ENCODE measurements at places on chromosomes 16 and 17. TPM values are rescaled to one million over a fixed set of nuclear protein-coding genes. Genes with fewer than 3 reads are reported as not detected.

CES5A gene
- not detected for total RNA-seq

TNFRSF17 gene
- not detected for total RNA-seq

C16orf96 gene
- 0.13 TPM for total RNA-seq

MRPS23 gene
- total RNA-seq: 21.6 TPM

RCVRN gene
- total RNA-seq: 1.0 TPM

PLCD3 gene
- 94.6 TPM for total RNA-seq

GCSH gene
- 18.1 TPM for total RNA-seq

ENPP7 gene
- not detected for total RNA-seq

FOXL1 gene
- 23.8 TPM for total RNA-seq

DNA sequence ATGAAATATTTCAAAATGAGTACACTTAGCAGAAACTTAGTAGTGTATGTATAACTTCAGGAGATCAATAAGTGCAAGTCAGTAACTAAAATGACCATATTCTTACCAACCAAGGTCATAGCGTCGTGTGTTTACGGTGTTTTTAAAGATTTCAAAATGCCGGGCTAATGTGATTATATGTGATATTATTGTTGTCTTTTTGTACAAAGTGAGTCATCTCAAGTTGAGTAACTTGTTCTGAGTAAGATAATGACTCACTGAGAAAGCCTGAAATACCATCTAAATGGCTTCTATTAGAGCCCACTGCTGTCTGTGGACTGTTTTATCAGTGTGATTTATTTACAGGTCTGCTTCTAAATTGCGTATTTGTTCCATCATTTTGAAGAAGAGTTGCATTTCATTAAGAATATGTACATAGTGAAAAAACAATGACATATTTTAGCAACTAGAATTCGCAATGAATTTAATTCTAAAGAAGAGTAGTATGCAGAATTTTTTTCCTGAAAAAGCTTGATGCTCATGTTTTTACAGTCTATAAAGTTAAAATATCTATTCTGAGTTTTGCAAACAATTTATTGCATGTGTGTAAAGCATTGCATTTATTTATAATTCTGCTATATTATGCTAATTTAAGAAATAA, 12.7 kb downstream of the KRT12 start:
- no peak for DNase-seq

- DNase-seq: no peak
Measured at GRCh38 chr16:11624205-11624604, 37.5 kb upstream of the LITAF start.

GRCh38 chr16:28167221-28167620, 44.5 kb downstream of the XPO6 start:
- DNase-seq: no peak

DNA sequence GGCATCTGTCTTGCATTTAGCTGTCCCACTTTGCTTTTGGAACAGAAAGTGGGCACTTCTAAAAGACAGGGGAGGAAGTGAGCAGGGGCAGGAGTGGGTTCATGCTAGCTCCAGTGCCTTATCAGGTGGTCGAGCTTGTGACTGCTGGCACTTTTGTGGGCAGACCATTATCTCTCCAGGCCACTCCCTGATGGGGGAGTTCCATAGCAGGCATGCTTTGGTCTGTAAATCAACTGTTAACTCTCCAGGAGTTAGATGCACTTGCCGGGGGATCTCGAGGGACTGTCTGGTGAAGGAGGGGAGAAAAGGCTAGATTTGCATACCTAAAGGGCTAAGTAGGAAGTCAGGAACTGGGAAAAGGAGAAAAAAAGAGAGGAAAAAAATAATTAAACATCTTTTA, 9.3 kb upstream of the CARD14 start:
- no peak for DNase-seq

DNA sequence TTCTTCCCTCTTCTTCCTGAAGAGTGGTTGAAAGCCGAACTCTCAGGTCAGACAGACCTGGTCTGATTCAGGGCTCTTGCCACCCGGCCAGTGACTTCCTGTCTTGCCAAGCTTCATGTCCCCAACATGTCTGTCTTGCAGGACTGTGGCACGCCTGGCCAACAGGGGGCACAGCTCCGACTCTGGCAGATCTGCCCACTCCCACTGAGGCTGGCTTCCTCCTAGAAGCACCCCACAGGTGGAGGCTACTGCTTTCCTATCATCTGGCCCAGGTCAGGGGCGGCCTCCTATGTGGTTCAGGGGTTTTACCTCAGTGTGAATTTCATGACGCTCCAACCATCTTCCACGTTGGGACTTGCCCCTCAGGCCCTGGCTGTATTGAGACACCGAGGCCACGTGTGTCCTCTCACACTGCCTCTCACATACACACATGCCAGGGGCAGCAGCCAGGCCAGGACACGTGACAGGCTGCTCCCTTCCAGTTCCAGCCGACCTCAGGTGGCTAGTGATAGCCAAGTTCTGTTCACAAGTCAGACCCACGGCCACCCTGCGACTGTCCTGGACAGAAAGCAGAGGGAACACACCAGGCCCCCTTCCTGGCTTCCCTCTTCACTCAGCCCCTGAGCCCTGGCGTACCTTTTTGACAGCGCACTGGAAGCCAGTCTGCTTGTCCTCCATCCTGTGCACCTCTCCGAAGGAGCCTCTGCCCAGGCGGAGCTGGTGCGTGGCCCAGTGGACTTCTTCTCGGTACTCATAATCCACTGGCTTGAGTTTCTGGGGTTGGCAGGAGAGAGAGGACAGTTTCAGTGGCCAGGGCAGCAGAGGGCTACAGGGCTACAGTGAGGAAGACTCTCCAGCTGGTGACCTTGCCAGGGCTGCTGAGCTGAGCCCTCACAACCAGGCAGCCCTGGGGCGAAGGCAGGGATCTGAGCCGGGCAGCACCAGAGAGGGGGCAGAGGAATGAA, 22.6 kb upstream of the SPATA32 start:
- no peak for DNase-seq

DNA sequence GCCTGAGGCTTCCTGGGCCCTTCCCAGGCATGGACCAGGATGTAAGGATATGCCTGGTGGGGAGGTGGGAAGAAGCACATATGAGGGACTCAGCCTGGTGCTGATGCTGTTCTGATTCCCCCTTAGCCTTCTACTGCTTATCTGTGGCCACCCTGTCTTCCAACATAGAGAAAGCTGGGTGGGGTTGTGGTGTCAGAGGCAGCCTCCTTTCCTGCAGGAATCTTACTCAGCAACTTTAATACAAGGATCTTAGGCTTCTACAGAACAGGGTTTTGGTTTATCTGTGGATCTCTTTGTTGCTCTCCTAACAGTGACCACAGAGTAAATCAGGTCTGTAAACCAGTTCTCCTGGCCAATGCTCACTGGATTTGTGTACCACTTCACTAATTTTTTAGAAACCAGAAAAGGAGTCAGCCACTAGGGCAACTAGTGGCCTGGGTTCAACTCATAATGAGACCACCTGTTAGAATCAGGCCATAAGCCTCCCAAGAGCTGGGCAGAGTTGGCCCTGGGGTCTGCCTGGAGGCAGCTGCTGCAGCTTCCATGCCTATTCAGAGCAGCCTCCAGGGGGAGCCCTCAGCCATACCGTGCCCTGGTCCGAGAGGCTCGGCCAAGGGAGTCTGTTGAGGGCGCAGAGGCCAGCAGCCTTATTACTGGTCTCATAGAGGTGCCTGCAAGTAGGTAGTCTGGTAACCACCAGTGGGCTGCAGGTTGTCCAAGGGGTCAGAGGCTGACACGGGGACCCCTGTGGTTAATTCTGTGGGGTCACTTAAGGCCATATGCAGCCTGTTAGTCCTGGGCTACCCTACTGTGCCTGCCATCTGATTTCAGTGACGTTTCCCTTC, 7.1 kb downstream of the HAS3 start:
- DNase-seq: peak; percentile 86

- DNase-seq: no peak
Measured at GRCh38 chr17:33202796-33203495, 90.1 kb downstream of the ASIC2 start.

DNA sequence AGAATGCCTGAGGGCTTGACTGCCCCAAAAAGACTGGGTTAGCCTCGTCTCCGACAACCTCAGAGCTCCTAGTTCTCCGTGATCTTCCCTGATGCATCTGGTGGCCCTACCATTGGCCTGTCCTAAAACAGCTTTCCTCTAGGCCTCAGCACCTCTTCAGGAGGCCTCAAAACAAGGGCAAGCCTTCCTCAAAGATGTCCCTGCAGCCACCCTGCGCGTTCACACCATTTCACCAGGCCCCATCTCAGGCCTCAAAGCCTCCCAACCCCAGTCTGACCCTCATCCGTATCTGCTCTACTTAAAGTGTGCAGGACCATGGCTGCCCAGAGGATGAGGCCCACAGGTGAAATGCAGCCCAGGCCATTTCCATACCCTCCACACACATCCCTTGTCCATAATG, 7.4 kb downstream of the ALOXE3 start:
- DNase-seq: no peak

DNA sequence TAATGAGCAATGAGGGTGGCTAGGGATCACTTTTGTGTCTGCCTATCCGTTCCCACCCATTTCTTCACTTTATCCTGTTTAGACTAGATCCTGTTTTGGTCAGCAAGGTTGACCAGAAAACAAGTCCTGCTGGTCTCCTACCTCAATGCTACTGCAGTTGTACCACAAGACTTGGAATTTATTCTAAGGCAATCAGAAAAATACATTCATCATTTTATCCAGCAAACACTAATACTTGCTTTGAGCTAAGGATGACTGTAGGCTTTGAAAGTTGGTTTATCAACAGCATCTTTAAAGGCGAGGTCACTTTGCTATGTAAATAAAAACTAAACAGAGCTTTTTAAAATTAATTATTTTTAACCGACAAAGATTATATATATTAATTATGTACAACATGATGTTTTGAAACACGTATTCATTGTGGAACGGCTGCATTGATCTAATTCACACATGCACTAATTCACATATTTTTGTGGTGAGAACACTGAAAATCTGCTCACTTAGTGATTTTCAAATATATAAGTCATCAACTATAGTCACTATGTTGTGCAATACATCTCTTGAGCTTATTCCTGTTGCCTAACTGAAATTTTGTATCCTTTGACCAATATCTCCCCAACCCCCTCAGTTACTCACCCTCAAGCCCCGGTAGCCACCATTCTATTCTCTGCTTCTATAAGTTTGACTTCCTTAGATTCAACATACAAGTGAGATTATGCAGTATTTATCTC, 125.9 kb upstream of the HS3ST3A1 start:
- no peak for DNase-seq

DNA sequence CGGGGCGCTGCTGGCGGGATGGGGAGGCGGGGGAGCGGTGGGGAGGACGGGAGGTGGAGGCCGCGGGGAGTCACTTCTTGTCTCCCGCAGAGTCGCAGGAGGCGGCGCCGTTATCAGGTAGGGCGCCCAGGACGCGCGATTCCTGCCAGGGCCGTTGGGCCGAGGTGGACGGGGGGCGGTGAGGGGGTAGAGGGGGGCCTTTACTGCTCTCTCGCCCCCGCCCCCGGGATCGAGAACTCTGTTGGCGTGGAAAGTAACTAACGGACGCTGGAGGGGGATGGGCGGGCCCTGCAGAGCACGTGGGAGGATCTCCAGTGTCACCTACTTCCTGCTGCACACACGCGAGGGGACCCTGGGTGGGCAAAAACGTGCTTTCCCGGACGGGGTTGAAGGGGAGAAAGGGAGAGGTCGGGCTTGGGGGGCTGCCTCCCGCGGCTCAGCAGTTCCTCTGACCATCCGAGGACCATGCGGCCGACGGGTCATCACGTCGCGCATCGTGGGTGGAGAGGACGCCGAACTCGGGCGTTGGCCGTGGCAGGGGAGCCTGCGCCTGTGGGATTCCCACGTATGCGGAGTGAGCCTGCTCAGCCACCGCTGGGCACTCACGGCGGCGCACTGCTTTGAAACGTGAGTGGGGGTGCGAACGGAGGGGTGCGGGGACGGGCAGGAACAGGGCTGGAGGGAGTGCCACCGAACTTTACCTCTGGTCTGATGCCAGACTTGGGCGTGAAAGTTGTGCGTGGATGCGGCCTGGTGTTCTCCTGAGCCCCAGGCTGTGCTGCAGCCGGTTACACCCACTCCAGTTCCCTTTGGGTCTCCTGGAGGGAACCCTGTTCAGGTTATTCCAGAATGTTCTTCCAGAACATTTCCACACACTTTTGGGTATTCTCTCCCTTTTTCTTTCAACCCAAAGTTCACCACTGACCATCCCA, 569 bp downstream of the PRSS21 start:
- peak; percentile 71 for DNase-seq

DNA sequence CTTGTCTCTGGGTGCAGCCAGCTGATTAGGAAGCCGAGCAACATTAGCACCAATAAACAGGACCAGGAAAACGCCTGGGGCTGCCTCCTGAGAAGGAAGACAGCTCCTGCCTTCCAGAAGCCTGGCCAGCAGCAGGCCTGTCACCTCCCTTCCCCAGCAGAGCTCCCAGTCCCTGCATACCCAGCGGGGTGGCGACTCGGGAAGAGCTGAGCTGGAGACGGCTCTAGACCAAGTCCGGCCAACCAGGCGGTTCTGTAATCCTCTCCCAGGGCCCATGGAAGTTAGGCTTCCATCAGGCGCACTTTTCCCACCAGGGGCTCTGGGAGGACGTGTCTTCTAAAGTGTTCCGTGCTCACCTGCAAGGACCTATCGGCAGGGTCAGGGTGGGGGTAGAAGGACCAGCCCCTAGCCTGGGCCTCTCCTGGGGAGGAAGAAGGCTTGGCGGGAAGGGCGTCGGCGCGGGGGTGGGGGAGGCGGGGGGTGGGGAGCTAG, 12.0 kb upstream of the CLUH start:
- no peak for DNase-seq

DNA sequence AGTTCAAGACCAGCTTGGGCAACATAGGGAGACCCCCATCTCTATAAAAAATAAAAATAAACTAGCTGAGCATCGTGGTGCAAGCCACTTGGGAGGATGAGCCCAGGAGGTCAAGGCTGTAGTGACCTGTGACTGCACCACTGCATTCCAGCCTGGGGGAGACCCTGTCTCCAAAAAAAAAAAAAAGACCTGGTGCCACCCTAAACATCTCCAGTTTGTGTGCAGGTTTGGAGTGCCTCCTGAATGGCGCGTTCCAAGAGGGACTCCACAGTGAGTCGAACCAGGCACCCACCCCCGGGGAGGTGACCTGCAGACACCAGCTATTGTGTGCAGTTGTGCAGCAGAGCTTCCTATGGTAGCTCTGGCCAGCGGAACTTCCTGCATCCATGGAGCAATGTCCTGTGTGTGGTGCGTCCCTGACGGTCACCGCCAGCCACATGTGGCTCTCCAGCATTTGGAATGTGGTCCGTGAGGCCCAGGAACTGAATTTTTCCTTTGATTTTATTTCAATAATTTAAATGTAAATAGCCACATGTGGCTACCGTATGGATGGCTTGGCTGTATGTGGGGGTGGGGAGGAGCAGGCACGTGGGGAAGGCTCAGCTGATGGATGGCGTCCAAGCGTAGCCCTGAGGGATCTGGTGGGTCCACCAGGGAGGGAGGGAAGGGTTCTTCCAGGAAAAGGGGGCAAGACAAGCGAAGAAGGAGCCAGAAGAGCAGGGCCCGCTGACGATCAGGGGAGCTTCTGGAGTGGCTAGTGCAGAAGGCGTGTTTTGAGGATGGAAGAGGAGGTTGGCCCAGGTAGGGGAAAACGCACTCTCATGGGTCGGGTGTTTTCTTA, 107.1 kb upstream of the GSE1 start:
- DNase-seq: no peak

- DNase-seq: peak; percentile 76
Measured at GRCh38 chr16:24255456-24256371, at the start of gene CACNG3. Gene CACNG3 (plus strand): TSS chr16:24256335. CDS start chr16:24256755, 420 bp downstream.

- no peak for DNase-seq
Measured at GRCh38 chr16:19835968-19836421, 48.7 kb downstream of the GPRC5B start.
